Stomach (tissue), 19 donors: ENCODE measurements at places on chromosomes 1 and 21.

DNA sequence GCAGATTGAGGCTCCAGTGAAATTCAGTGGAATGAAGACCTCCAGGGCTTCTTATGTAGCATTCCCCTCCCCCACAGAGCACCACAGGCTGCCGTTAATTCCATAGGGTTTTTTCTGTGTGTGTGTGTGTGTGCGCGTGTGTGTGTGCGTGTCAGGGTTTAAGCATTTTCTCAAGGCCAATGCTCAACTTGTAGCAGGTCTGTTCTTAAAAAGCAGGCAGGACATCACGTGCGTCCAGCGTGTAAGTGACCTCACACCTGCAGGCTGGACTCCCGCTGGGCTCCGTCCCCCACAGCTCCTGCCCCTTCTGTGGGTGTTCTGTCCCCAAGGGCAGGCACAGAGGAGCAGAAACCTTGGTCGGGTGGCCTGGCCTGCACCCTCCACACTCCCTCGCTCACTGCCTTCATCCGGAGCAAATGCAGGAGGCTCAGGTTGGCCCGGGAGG, 5.3 kb downstream of the PRDM16 start:
- DNase-seq = peak; percentile 78

- DNase-seq = peak; percentile 51
These were observed 6.8 kb downstream of the RGS5 start for GRCh38 chr1:163195728-163196448.

- DNase-seq = no peak
These were observed 104.2 kb upstream of the GCLM start for GRCh38 chr1:94013367-94013878.

DNA sequence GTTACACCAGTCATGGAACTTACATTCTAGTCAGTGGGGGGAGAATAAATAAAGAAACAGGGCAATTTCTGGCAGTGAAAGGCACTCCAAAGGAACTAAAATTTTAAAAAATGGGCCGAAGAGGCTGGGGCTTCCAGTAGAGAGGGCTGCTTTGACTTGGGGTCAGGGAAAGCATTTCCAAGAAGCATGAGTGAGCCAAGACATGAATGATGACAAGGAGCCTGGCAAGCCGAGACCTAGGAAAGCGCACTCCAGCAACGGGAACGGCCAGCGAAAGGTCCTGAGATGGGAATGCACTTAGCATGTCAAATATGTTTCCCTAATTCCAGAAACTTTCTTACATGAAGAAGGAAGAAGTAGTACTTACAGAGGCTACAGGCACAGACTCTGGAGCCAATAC, 95.4 kb upstream of the NGF start:
- peak; percentile 56 for DNase-seq

DNA sequence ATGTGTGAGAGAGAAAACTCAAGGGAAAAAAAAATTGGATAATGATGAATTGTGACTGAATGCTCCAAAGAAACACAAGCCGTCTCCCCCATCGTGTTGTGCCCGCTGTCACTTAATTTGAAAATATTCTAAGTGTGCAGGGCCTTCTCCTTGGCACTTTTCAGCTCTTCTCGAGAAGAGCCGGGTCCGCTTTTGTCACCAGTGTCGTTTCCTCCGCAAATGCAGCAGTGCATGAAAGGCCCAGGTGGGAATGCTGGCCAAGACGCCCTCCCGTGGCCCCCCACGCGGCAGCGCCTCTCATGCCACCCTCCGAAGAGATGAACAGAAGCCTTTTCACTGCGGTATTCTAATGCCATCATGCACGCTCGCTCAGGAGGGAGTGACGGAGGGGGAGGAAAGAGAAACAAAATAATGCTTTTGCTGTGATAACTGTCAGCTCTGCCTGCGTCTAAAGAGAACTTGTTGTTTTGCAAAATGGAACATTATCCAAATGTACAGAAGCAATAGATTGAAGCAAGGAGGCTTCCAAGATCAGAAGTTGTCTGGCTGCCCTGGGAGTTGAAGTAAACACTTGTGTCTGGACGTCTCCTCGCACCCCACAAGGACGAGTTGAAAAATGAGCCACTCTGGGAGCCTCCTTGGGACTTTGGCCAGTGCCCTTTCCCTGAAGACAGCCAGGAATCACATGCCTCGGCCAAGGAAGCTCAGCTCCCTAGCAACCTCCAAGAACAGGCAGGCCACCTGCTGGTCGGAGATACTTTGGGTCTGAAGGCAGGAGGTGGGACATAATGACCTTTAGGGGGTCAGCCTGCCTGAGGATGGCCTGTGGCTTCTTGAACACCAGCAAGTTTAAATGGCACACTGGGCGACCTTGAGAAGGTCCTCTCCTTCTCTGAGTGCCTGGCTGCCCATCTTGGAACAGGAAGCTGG, 166.1 kb upstream of the ZC3H12A start:
- no peak for DNase-seq

- peak; percentile 73 for DNase-seq
These were observed 192.4 kb upstream of the JUN start for GRCh38 chr1:58976294-58976693.

- DNase-seq = peak; percentile 6
These were observed 2.6 kb upstream of the SH3GLB1 start for GRCh38 chr1:86701731-86702130.

DNA sequence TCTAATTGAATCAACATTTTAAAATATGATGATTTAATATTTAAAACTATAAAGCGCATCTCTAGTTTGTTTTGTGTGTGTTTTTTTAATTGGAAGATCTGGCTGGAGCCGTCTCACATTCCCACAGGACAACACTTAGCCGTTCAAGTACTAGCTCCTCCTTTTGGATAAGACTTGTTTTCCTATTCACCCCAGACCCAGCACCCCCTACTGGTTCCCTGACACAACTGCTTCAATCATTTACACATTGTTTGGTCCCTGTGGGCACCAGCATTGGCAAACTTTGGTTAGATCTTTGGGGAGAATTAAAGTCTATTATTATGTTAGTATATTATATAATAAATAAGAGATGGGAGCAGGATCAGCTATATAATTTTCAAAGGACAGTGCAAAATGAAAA, 34.5 kb downstream of the TYW3 start:
- no peak for DNase-seq

DNA sequence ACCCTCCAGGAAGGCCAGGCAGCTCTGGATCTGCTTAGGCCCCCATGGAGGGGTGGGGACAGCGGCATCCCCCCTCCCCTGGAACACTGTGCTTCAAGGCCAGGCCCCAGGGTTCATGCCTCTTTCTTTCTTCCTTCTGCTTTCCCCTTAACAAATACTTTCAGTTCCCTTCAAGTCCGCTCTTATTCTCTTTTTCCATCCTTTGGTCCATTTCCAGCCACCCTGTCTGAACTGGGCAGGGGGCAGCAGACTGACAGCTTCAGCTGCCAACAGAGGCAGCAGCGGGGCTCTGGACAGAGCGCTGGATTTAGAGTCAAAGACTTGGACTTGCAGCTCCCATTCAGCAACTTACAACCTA, 1.1 kb upstream of the CD244 start:
- DNase-seq = no peak

DNA sequence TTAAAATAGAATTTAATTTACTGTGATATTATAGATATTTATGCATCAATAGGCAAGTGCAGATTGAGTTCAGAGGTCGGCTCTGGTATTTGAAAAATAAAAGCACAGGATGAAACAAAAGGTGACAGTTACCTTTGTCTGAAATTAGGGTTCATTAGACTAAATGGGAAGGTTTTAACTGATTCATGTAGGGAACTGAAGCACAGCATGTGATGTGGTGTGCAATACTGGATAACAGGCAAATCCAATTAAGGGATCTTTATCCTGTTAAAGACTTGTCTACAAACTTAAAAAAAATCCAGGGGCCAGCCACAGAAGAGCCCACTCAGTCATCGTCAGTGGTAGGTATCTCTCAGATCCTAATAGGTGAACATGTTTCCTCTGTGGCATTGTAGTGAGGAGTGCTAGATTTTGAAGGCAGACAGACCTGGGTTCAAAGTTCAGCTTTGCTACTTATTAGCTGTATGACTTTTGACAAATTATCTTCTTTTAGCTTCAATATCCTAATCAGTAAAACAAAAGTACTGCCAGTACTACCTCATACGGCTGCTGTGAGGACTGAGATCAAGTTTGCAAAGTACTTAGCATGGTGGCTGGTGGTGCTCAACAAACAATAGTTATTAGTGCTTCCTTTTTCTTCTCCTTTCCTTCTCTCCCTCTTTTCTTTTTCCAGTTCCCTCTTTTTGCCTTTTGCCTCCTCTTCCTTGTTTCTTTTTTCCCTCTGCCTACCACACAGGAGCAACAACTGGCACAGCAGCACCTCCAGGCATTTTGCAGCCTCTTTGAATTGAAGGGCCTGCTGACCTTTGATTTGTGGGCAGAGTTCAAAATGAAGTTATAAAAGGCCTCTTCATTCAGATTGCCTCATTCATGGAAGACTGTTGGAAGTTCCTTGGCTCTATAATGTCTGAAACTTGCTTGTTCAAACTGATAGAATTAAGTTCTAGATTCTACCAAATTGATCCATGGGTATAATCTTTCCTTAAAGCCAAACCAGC, 44.9 kb upstream of the FOXD3 start:
- no peak for DNase-seq

- DNase-seq = peak; percentile 69
These were observed 43.4 kb upstream of the PIGV start for GRCh38 chr1:26744075-26744959.

GRCh38 chr1:226863446-226863845, 7.0 kb upstream of the PSEN2 start:
- no peak for DNase-seq

DNA sequence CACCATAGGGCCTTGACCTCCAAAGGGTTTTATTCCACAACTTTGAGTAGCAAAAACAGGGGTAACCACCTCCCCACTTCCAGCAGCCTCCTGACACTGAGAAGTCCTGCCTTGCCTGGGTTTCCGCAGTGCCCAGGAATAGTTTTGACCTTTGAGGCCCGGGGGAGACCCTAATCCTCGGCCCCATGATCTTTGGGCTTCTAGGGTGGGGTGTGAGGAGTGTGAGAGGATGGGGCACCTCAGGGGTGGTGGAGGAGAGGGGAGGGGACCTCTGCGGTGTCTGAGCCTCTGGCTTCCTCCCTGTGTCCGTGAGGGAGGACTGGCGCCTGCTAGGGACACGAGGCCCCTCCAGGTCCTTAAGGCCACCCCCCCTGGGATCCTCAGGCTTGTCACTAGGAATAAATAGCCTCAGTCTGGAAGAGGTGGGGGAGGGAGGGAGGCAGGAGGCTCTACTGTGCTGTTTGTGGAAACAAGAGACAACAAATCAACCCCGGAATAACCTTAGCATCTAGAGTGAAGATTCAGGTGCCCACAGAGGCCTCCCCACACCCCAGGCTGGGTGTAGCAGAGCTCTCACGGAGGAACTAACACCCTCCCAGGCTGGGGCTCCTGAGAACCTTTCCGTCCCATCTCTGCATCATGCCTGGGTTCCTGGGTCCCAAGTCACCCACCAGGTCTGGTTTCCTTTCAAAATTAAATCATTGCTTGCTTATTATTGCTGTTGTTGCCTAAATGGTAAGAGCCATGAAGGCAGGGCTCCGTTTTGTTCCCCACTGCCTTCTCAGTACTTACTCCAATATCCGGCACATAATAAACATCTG, 904 bp upstream of the FHL3 start:
- no peak for DNase-seq

DNA sequence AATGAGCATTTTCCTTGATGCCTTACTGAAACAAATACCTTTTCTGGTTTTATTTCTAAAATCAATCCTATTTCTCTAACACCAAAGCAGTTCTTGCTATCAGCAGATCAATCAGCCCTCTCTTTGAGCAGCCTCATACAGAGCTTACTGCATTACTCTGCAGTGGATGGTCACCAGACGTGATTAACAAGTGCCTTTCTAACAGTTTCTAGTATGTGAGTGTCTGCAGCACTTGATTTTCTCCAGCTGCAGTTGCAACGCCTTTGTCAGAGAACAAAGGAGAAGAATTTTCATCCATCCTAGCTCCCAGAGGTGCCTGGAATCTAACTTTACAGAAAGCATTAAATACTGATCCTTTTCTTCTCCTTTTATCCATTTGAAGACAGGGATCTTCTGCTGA, 177.3 kb upstream of the SGIP1 start:
- DNase-seq = no peak

DNA sequence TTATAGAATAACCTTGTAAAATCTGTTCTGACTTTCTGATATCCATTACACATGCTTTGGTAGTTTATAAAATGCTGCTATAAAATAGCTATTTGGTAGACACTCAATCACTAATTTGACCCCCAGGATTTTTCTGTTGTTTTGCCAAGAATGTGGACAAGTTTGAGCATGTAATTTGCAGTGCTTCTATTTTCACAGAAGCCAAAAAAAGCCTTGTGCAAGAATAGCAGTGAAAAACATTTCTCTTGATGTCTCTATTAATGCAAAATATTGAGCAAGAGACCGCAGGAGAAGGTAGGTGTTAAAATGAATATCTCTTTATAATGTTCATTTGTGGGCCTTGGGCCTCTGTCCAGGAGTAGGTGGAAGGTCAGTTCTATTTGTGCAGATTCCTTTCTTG, 22.5 kb downstream of the MAP3K7CL start:
- DNase-seq = no peak

DNA sequence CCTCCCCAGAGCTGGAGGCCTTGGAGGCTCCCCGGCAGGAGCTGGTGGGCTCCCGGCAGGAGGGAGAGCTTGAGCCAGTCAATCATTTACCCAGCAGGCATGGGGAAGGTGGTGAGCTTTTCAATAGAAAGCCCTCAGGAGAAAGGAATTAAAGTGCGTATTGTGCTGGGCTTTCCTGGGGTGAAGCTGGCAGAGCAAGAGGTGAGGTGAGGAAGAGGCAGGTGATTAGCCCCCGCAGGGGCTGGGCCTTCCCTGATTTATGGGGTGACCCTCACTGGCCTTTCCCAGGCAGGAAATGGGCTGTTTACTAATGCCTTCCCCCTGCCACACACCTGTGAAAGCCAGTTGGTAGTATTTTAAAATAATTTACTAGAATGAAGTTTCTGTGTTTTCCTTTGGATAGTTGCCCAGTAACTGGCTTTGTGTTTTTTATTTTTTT, 25.8 kb downstream of the CLDN14 start:
- no peak for DNase-seq

DNA sequence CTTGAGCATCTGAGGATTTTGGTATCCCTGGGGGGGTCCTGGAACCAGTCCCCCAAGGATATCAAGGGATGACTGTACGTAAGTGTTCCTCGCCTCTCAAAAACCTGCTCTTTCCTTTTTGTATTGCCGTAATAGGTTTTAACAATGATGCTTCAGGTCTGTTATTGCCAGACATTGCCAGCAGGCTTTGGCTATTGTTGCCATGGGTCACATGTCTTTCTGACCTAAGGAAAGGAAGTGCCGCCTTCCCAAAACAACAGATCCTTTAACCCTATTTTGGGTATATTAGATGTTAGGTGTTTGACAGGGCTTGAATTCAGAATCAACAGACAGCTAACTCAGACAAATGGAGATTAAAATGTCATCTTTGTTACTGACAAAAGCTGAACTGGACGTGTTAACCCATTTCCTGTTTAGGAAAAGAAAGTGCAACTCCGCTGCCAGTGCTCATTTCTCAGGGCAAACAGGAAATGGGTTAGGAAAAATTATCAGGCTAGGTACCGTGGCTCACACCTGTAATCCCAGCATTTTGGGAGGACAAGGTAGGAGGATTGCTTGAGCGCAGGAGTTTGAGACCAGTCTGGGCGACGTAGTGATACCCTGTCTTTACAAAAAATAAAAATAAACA, 12.4 kb upstream of the PRPF38B start:
- DNase-seq = no peak
